ENCODE measurements at places on chromosomes 12 and 14.

DNA sequence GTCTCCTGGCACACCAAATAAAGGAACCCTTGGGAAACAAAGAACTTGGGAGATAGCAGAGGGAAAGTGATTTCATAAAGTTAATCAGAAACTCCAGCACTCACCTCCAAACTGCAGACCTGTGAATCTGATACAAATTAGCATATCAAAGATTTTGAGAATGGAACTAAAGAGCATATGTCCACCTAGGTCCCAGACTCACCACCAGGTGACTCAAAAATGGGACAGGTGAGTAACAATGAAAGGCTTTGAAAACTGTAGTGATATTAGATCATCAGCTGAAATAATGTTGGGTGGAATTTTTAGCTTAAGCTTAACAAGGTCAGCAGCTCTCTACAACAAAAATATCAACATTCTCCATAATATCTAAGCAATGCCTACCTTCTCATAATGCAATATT, 214.8 kb downstream of the RERGL start:
- no peak for DNase-seq

- no peak for DNase-seq
These were observed 38.0 kb downstream of the ABCD2 start for GRCh38 chr12:39581592-39581991.

GRCh38 chr12:93902736-93903562, 225.8 kb downstream of the CRADD start:
- DNase-seq: no peak

DNA sequence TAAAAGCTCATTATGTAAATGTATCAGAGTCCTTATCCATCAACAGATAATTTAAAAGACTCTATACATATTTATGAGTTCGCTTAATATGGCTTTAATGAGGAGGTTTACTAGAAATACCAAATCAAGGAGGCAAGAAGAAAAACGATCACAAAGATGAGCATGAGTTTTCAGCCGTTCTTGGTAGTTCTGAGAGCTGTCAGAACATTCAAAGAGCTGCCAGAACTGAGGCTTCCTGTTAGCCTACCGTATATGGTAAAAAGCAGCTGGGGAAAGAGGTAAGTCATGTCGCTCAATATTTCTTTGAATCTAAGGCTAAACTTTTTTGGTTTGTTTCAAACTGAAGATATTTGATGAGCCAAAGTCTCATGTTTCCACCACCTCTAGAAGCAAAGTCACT, 115.3 kb upstream of the PLXNC1 start:
- no peak for DNase-seq

DNA sequence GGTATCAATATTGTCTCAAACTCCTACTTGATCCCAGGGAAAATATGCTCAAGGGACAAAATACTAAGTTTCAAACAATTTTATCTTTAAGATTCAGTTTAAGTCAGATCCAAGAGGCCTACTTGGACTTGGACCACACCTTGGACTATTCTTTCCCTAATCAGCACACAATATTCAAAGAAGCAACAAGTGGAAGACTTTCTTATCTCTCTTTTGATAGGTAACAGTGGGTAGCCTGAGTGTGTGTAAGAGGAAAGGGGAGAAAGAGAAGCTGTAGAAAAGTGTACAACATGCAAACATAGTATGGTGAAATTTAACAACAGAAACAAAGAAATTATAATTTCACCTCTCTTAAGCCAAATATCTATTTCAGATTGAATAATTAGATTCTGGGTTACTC, 6.5 kb downstream of the CERS5 start:
- no peak for DNase-seq

DNA sequence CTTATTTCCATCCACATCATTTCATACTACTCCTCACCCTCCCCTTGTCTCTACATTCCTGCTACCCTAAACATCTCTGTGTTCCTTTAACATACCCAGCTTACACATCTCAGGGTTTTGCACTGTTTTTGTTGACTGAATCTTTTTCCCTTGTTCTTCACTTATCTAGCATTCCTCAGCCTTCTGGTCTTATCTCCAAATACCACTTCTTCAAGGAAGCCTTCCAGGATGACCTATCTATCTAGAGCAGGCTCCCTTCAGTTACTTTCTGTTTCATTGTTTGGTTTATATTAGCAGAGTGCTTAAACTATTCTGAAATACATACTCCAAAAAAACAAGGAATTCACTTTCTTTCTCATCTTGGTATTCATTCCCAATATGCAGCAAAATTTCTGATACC, 353.1 kb downstream of the NAV3 start:
- no peak for DNase-seq

GRCh38 chr12:22860926-22861325, 236.0 kb downstream of the ETNK1 start:
- no peak for DNase-seq

DNA sequence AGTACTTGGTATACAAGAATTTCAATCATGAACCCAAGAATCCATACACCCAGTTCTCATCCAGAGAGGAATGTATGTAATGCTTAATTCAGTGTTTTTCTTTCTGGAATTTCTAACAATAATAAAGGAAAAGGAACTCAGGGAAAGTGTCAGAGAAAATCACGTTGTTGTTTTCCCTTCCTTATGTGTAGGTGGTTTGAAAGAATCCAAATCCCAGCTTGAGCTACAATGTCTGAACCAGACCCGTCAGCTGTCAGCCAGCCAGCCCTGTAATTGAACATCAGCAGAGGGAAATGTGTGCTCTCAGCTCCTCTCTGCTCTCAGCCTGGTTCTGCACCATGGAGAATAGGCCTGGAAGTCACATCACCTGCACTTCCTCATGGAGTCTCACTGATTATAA, 126.5 kb downstream of the TMEM30B start:
- DNase-seq: no peak

- DNase-seq: no peak
These were observed 41.0 kb downstream of the TRAF3 start for GRCh38 chr14:102817942-102818940.

DNA sequence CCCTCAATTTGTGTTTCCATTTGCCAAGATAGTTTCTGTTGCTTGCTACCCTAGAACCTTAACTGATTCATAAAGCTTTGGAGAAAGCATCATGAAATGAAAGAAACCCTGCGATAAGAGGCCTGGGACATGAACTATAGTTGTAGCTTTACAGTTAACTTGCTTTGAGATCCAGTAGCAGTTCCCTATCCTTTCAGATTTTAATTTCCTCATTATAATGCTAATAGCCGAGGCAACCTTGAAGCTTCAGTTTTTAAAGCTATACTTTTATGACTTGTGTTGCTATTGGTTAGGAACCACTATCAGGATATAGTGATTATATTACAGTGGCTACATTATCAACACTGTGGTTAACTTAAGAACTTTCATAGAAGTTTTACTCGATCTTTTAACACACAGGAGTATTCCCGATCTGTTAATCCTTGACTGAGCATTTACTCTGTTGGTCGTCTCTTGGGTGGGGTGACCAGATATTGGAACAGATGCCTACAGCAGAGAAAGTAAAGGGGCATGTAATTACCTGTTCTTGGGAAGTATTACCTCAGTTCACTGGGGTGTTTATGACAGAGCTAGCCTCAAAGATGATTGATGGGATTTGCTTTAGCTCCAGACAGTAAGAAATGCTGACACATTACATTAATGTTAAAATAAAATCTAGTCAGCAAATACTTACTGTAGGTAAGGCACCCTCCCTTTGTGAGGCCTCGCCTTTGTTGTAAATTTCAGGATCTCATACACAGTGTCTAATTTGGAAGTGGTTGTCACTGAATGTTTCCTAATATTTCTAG, 86.2 kb upstream of the CSRP2 start:
- no peak for DNase-seq

DNA sequence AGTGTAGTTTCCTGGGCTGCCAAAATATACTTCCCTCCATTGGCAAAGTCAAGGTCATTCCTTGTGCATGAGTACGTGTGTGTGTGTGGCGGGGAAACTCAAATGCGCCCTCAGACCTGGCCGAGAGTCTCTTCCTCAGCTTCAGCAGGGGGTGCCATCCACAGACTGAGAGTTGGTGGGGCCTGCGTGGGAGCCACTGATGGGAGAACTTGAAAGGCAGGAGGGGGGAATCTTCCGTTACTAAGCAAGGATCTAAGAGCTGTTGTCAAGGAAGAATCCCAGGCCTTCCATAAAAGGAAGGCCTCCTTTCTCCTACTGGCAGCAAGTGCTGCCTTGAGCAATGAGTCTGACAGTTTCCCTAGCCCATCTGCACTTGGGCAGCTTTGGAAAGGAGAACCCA, 274.9 kb downstream of the EMP1 start:
- DNase-seq: no peak

GRCh38 chr12:132444957-132445883, 44.7 kb upstream of the FBRSL1 start:
- DNase-seq: peak; percentile 50

Data from stimulated activated CD8-positive, alpha-beta memory T cell treated with anti-CD3 and anti-CD28 coated beads, Interleukin-7, amount 100 ng/mL, for 48 hours (primary cell).